ENCODE measurements at places on chromosomes 5 and 9. TPM values are rescaled to one million over a fixed set of nuclear protein-coding genes. Genes with fewer than 3 reads are reported as not detected.

DNA sequence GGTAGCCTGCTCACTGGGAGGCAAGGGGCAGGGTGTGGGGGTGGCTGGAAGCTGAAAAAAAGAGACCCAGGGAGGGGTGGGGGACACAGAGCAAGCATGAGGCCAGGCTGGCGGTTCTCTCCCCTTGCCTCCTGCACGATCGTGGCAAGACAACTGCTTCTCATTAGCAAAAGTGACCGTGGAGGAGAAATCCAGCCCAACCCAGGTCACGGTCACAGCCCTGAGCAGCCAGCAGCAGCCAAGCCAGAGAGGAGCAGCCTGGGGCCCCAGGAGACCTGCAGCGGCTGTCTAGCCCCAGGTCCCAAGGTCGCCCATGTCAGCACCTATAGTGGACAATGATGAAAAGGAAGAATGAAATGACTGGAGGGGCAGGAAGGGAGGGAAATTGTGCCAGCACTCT lies 89.1 kb downstream of the NRG2 start:
- DNase-seq = no peak

GRCh38 chr5:173512637-173513435 lies 103.6 kb downstream of the BOD1 start:
- no peak for DNase-seq

DNA sequence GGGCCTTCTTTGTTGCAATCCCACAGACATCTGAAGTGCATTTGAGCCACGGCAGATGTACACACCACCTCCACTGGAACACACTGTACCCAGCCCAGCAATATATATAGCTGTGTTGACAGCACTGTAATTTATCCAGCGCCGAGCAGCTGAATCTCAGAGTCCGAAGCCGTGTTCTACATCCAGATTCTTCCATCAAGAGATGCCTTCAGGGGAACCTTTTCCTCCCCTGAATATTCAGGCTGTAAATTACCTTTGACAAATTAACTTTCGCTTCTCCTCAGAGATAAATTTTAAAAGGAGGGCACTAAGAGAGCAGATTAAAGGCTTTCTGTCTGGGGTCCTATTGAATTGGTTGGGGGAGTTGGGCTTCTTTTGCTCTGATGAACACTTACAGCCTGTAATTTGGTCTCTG lies 76.4 kb downstream of the ROR2 start:
- DNase-seq = no peak

- no peak for DNase-seq
Measured at GRCh38 chr5:16548115-16548514, 68.7 kb downstream of the RETREG1 start.

FBP1 gene
- total RNA-seq = not detected

DNA sequence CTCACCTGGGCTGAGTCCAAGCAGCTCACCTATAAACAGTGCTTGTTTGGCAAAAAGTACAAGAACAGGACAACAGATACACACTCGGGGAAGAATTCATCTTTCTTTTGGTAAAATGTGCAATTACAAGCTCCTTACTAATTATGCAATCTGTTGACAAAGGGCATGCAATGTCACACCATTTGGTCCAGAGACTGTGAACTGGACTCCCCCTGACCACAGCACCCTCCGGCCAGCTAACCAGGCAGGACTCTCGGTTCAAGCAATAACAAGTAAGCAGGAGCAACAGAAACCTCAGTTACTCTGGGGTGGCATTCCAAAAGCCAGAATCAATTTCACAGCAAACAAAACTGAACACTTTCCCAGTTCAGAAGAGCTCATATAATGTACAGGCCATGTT lies 113.8 kb downstream of the GNAQ start:
- no peak for DNase-seq

PTPA gene
- 113 TPM for total RNA-seq

GRCh38 chr5:100832252-100833230 lies 70.5 kb downstream of the ST8SIA4 start:
- no peak for DNase-seq

GRCh38 chr5:50553560-50553984 lies 112.5 kb upstream of the EMB start:
- DNase-seq = peak; percentile 1

GRCh38 chr5:17167171-17167891 lies 50.1 kb upstream of the BASP1 start:
- peak; percentile 42 for DNase-seq

ZBED3 gene
- total RNA-seq = 0.19 TPM

- peak; percentile 75 for DNase-seq
Measured at GRCh38 chr9:35277628-35278359, 116.0 kb downstream of the UNC13B start.

DNA sequence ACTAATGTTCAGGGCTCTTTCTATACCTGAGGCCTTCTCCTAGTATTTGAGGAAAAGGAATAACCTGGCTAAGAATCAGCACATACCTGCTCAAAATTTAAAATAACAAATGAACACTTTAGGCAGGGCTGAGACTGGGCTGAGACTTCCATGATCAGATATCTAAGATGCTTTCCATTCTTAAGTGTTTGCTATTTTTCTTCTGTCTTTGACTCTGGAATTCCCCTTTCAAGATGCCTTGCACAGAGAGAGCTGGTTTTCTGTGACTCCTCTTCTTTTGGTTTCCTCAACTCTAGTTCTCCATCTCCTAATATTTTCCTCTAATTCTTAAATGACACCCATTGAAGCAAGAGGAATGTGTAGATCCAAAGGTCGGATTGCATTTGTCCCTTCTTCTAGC lies 61.1 kb downstream of the DPYSL3 start:
- DNase-seq = no peak

DNA sequence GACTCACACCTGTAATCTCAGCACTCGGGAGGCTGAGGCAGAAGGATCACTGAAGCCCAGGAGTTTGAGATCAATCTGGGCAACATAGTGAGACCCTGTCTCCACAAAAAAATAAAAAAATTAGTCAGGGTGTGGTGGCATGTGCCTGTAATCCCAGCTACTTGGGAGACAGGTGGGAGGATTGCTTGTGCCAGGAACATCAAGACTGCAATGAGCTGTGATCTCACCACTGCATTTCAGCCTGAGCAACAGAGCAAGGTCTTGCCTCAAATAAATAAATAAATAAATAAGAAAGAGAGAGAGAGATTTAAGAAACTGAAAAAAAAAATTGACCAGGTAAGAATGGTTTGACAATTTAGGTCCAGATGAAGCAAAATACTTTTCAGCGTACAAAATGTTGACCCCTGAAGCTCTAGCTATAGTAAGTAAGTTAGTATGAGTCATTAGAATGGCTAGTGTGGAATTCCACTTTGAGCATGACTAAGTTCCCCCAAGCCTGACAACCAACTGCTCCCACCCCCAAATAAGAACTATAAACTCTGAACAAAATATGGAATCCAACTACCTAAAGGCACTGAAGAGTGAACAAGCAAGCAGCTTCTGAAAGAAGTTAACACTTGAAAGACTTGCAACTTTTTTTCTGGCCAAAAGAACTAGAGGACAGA lies 217.8 kb upstream of the TLE4 start:
- DNase-seq = peak; percentile 79
